ENCODE measurements at places on chromosomes 2 and 18.

DNA sequence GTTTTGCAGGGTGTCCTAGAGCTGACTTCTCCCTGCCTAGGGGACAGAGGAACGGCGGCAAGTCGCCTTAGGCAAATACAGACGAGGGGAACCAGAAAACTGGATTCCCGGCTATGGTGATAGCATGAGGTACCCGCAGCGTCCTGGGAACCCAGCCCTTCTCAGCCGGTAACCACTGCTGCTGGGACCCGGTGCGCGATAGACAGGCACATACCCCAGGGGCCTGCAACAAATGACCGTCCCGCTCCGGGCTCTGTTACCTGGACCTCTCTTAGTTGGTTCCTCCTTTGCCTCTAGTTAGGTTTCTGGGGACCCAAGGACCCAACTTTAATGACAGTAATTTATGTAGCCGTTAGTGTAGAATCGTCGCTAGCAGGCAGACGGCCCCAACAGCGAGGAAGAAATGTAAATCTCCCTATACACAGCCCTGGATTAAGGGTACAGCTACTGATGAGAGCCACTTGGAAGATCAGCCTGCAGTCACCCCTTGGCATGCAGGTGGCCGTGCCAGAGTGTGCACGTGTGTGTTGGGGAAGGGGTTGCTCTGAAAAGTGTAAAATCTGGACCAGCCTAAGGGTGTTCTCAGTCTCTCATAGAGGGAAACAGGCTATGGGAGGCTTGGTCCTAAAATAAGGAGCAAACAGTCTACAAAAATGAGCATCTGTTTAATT is 819 bp upstream of the SERPINE2 start:
- DNase-seq = no peak

DNA sequence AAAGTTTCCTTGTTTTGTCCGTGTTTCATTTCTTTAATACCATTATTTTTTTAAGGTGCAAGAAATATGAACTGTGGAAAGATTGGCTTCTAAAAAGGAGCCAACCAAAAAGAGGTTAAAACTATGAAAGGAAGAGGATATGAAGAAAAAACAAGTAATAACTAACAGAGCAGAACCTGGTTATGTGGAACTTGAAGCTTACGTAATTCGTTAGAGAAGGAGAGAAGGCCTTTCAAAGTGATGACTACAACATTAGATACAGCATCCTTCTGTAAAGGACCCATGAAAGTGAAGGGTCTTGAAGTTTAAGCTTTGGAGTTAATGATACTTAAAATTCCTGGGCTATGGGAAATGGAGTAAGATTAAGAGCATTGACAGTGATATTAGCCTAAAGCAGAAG is 84.5 kb downstream of the ANKRD12 start:
- no peak for DNase-seq

DNA sequence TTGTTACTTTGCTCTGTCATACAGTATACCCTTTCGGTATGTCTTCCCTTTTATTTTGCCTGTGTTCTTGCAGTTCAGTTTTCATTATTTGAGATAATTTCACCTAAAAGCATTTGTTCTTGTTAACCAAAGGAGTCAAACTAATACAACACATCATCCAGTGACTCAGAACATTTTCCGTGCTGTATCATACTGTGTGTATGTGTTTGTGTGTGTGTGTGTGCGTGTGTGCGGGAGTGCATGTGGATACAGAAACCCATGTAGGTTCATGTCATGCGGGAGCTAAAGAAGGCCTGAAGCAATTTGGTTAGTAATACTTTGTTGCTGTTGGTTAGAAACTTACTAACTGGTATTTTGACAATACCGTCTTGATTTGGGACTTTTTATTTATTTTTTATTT is 60.0 kb downstream of the CEP192 start:
- DNase-seq = no peak

DNA sequence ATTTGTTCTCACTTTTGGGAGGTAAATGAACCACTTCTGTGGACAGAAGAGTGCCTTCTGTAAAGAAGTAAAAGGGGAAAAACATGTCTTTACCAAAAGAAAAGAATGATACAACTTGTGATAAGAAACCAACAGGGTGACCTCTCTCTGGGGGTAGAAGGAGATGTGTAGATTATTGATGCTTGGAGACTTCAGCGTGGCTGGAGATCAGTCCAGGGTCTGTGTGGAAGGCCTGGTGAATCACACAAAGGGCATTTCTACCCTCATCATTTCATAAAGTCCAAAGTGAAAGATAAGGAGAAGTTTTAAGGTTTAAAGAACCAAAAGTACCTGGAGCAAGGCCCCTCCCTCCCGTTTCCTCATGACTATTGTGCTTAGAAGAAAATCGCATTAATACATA is 142.5 kb downstream of the NCK2 start:
- no peak for DNase-seq

Measured in heart left ventricle (tissue), 16 donors.